ENCODE measurements at places on chromosomes 2 and 18.
A peak's percentile ranks its signal among the peaks of the same experiment; 100 is the strongest.

GRCh38 chr2:205755923-205756322, 73.6 kb downstream of the NRP2 start:
- no peak for DNase-seq

GRCh38 chr18:68148863-68149262, 566.0 kb downstream of the TMX3 start:
- no peak for DNase-seq

- DNase-seq, result no peak
These were observed 14.1 kb downstream of the LIMS1 start for GRCh38 chr2:108548208-108549003.

DNA sequence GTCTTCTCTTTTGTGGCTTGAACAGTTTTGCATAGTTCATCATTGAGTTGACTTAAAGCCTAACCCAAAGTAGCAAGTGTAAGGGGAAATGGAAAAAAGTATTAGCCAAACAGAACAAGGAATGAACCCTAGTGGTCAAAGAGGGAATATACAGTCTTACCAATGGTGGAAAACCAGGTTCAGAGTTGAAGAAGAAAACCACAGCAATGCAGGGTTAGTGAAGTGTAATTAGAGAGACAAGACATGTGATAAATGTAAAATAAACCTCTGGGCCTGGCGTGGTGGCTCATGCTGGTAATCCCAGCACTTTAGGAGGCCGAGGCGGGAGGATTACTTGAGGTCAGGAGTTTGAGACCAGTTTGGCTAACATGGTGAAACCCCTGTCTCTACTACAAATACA, 2.4 kb downstream of the TTN start:
- DNase-seq, result no peak

- no peak for DNase-seq
These were observed 277.5 kb downstream of the AFF3 start for GRCh38 chr2:99864561-99865553.

GRCh38 chr2:103208916-103209315, 447.1 kb downstream of the TMEM182 start:
- no peak for DNase-seq

GRCh38 chr2:20443276-20443920, 3.5 kb upstream of the RHOB start:
- DNase-seq, result peak; percentile 49

GRCh38 chr2:72754628-72755320, 71.1 kb downstream of the EXOC6B start:
- no peak for DNase-seq

DNA sequence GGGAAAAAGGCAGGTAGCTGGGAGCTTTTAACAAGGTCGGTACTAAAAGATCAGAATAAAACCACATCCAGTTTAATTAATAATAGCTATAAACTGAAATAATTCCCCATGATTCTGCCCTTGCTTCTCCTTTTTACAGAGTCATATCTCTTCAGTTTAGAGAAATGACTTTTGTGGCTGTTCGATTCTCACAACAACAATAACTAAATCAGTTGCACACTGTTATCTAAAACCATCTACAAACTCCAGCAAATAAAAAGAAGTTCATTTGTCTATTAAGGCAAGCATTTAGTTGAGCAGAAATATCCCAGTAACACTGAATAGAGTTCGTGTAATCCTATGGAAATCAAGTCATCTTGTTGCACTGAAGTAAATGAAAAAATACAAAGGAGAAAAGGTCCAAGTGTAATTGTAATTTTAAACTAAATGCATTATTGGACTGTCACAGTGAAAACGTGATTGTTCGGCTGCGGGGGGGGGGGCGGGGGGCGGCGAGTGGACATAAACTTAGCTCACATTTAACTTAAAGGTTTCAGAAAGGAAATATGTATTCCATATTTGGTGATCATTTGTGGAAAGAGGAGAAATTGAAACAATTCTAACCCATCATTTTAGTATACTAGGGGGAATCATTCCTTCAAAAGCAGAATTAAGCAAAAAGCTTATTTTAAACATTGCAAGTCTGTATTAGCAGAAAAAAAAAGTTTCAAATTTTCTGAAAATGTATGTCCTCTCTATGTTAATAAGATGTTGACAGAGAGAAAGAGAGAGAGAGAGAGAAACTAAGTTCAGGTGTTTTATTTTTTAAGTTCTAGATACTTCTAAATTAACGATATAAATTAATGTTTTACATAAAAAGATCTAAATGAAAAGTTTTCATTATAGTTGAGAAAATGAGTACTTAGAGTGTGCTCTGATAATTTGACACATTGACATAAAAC, 144.5 kb downstream of the MEIS1 start:
- DNase-seq, result no peak

DNA sequence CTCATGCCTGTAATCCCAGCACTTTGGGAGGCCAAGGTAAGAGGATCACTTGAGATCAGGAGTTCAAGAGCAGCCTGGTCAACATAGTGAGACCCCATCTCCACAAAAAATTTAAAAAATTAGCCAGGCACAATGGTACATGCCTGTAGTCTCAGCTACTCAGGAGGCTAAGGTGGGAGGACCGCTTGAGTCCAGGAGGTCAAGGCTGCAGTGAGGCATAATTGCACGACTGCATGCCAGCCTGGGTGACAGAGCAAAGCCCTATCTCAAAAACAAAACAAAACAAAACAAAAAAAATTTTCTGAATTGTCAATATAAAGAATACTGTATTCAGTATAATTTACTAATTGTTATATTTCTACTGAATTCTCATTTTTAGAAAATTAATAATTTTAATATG, 20.9 kb upstream of the NEDD4L start:
- no peak for DNase-seq

- DNase-seq, result no peak
These were observed 92.0 kb downstream of the ZNF236 start for GRCh38 chr18:76914314-76914713.

DNA sequence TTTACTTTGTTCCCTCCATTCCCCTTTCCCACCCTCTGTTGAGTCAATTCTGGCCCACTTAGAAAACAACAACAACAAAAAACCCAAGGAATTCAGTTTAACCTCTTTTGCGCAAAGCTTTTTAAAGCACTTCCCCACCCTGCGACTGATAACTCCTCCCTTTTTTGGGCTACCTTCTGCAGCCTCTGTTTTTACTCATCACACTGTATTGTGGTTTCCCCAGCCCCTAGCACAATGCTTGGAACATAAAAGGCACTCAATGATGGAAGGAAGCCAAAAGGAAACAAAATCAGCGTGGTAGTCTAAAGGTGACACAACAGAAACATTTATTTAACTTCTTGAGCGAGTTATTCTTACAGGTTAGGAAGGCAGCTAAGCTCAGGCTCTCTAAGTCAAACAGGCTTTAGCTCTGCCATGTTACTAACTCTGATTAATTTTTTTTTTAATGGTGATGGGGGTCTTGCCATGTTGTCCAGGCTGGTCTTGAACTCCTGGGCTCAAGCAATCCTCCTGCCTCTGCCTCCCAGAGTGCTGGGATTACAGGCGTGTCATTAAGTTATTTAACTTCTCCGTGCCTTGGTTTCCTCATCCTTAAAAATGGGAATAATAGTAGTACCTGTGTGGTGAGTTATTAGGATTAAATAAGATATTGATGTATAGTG, 1.3 kb downstream of the CEP68 start:
- DNase-seq, result peak; percentile 80

DNA sequence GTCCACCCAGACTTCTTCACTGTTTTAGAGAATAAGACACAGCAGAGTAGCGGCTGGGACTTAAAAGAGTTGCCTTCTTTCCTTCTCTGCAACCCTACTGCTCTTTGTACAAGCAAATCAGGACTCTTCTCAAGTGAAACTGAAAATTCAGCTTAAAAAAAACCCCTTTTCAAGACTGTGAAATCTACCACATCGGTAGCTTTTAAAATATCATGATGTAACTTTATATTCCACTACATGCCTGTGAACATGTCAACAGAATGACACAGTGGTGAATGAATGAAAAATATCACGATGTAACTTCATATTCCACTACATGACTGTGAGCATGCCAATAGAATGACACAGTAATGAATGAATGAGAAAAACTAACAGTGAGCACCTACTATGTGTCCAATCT, 53.4 kb downstream of the TCF4 start:
- no peak for DNase-seq

- peak; percentile 30 for DNase-seq
These were observed 4.2 kb upstream of the HOXD13 start for GRCh38 chr2:176088048-176088936.

DNA sequence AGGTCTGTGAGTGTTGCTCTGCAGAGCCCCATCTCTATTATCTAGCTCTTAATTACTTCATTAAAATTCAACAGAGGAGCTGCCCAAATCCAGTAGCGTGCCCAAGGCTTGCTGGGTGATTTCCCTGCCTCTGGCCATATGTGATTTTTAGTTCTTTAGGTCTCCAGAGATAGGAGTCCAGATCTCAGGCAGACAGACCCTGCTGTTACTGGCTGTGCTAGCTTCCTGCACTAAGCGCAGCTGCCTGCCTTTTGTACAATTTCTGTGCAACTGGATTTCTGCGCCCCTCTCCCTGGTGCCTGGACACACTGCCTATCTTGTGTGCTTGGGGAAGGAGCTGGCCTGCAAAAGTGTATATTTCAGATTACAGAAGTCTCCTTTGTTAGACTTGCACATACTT, 136.5 kb downstream of the TDRD15 start:
- DNase-seq, result no peak

- DNase-seq, result no peak
These were observed 43.2 kb downstream of the TSHZ1 start for GRCh38 chr18:75253784-75254183.

DNA sequence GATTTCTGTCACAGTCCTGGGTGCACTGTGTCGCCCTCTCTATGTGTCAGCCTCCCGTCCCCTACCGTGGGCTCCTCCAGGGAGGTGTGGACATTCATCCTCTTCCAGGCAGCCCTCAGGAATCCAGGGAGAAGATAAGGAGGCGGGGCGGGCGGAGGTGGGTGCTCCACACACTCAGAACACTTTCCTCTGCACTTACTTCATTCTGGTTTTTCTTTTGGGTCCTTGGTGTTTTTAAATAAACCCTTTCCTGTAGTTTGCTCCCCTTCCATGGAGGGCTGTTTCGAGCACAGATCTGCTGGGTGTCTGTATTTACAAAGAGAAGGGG, 183.9 kb downstream of the FAM210A start:
- no peak for DNase-seq

- no peak for DNase-seq
These were observed 22.3 kb downstream of the ORC4 start for GRCh38 chr2:147998203-147998602.

DNA sequence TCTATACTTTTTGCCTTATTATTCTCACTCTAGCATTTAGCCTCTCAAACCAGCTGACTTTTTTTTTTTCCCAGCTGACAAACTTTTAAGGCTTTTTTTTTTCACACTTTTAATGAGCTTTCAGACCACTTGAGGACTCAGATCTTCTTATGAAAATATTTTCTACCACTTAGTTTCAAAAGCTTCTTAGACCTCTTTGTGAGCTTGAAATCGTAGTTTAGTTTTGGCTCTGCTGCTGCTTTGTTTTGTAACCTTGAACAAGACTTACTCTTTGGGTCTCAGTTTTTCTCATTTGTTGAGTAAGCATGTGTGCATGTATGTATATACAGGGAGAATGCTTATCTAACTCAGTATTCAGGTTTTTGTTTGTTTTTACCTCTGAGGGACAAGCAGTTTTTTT, 3.5 kb downstream of the NBEAL1 start:
- DNase-seq, result no peak

GRCh38 chr2:157839162-157839801, 36.8 kb downstream of the ACVR1 start:
- DNase-seq, result no peak

DNA sequence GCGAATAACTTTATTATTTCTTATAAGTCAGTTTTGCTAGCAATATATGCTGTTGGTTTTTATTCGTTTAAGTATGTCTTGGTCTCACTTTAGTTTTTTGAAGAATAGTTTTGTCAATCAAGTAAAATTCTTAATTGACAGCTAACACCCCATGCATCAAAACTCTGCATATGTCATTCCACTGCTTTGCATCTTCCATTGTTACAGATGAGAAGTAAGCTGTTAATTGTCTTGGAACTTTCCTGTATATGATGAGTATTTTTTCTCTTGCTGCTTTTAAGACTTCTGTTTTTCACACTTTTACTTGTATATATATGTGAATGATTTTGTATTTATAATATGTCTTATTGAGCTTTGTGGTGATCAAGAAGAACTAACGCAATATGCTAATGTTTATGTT, 1048.4 kb downstream of the CNTNAP5 start:
- no peak for DNase-seq

Measured in CD4-positive, alpha-beta T cell treated with Interleukin-12 subunit alpha and Interleukin-12 subunit beta, for 1 hour (primary cell).